ENCODE measurements at places on chromosomes 7 and 10.

GRCh38 chr7:22319424-22320403 lies 37.2 kb downstream of the RAPGEF5 start:
- no peak for DNase-seq

DNA sequence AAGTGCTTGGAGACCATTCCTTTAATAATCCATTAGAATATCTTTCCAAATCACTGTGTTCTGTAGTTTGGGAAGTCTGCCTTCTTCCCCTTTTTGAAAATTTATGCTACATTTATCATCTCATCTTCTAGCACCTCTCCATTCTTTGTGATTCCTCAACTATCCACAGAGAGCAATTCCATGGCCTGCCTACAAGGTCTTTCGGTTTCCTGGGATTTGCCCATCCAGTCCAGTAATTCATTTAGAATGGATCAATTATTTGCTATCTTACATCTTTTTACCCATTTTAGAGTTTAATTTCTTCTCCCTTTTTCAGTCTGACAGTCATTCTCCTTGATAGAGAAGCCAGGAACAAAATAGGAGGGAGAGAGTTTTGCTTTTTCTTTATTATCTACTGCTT lies 179.8 kb downstream of the ST7 start:
- no peak for DNase-seq

DNA sequence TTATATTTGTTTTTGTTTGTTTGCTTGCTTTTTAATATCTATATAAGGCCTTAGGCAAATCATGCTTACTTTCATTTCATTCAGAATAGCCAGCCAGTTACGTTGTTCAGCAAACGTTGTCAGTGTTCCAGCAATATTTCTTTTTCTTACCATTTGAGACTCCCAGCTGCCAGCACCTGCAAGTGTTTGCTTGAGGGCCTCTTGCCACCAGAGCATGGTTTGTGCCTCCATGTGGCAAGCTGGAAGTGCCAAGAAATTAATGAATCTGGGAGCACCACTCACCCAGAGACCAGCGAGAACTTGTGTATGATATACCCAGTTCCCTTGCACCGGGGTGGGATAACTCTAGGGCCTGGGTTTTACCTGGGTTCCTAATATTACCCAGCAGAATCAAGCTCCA lies 177.1 kb upstream of the CSTF2T start:
- DNase-seq: no peak

DNA sequence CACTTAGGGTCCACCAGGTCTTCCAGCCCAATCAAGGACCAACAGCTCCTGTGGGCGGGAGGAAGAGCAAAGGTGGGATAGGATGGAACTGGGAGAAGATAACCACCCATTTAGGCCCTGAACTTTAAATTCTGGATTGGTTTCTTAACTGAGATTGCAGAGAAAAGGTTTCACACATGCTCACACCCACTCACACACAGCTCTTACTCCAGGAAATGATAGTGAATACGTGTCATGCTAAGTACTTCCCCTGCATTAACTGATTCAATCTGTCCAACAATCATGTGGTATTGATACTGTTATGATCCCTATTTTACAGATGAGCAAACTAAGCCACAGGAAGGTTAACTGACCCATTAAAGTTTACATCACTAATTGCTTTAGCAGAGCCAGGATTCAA lies 4.6 kb upstream of the CYP3A4 start:
- DNase-seq: no peak

DNA sequence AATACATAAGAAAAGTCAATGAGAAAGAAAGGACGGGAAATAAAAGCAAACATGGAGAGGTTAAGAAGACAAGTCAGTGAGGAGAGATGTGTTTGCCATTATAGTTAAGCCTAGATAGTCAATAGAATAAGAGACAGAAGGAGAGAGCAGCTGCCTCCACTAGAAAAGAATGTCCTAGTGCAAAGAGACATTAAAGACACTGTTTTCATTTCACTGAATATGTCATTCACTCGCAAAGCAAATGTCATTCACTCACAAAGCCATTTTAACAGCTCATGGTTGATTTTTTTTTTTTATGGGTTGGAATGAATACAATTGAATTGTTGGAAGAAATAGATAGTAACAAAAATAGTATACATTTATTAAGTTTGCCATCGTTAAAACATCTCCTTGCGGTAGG lies 1007.6 kb downstream of the DNAJB9 start:
- no peak for DNase-seq

GRCh38 chr7:105426606-105427146 lies 38.0 kb upstream of the SRPK2 start:
- no peak for DNase-seq

GRCh38 chr7:31500656-31501055 lies 13.2 kb upstream of the ITPRID1 start:
- no peak for DNase-seq

GRCh38 chr10:307659-308058 lies 172.4 kb downstream of the ZMYND11 start:
- DNase-seq: no peak

DNA sequence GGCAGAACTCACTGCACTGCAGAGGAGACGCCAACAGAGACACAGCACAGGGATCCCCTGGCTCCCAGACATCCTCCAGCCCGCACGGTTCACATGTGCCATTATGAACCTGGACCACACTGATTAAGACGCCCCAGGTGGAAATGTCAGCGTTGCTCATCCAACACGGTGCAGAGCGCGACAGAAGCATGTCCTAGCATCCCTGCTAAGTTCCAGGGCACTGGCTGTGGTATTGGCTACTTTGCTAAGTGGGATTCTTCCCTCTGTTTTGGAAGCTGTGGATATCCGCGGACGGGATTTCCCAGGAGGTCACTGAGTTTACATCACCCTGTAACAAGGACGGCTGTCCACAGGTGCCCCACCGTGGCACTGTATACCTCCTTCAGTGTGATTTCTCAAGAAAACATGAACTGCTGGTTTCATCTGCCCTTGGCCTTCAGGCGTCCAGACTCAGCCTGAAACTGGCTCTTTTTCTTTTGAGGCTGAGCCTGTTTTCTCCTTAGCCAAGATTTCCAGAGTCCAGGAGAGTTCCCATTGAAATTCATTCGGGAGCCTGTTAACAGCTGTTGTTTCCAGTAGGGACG lies 324.0 kb downstream of the WDR37 start:
- DNase-seq: no peak

- DNase-seq: no peak
Measured at GRCh38 chr10:103278537-103278823, 1.5 kb downstream of the INA start.
